AG09319 (cell line): ENCODE measurements at places on chromosomes 4 and X.

DNA sequence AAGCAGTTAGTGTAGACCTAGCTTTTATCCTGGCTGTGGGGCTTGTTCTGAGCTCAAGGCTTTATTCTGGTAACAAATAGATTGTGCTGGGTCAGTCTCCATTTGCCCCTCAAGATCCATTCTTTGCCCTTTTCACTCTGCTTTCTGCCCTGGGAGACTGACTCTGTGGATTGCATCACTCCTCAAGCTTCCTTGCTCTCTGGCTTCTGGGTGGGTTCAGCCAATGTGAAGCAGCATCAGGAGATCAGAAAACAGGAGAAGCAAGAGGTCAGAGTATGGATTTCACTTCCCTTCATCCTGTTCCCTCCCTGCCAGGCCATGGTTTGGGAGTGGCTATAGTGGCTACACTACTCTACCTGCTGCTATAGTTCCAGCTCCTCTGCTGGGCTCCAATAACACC is 184.1 kb upstream of the NDP start:
- no peak for DNase-seq

GRCh38 chr4:181685911-181686310 is 557.3 kb upstream of the TENM3 start:
- DNase-seq = no peak

DNA sequence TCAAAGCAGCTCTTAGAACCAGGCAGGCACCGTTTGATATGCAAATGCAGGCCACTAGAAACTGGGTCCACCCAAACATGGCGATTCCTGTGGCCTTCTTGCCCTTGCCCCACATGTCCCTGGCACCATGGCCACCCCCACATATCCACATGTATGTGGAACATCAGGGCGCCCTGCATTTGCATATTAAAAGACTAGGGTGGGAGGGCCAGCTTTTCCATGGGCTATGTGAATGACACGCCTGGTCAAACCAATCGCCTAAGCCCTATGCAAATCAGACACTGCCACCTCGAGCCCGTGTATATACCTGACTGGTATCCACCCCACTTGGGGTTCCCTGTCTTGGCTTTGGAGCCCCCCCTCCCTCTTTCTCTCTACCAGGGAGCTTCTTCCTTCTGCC is 107.0 kb downstream of the ABLIM2 start:
- no peak for DNase-seq

DNA sequence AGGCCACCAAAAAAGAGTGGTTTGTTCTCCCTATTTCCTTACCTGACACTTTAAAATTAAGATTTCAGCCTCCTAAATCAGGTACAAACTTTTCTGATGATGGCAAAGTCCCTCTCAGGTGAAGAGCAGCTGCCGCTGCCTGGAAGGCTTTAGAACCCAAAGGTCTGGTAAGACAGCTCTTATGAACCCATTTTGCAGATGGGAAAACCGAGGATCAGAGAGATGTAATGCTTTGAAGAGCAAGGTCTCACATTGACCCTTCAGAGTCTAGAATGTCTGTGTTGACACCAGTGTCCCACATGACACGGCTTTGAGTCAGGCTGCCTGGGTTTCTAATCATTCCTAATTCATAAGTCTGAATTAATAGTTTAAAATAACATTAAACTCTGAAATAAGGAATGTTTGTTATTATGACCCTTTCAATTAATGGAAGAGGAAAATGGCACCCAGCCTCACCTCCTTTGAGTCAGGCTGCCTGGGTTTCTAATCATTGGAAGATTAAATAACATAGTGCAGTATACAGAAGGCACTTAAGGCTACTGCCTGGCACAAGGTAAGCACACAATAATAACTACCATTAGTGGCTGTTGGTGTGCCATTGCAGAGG is 27.9 kb upstream of the KIAA0232 start:
- no peak for DNase-seq

DNA sequence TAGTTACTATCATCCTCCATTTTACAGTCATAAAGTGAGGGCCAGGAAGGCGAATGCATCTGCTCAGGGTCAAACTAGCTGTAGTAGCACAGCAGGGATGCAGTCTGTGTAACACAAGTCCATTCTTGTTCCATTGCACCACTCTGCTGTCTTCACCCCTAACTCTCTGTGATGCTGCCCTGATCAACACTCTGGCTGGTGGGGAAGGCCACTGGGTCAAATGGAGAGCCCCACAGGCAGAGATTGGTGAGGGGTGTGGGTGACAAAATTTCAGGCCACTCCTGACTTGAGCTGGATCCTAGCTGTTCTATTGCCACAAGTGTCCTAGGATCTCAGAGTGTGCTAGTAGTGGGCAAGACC is 136.5 kb downstream of the PJA1 start:
- no peak for DNase-seq

GRCh38 chr4:7516096-7516772 is 81.5 kb upstream of the PSAPL1 start:
- no peak for DNase-seq
